ENCODE measurements at places on chromosomes 12 and 14.

DNA sequence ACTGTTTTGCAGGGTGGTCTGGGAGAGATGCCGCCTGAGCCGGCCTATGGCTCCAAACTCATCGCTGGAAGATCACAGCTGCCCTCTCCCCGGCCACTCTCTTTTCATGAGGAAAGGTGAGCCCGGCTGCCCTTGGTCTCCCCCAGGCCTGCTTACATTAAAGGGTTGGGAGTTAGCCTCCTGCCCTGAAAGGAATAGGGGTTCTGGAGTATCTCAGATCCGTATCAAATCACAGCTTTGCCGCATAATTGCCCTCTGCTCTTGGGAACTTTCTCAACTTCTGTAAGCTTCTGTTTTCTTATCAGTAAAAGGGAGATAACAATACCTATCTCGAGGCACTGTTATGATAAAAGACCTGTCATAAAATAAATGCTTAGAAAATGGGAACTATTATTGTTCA, 17.6 kb downstream of the PHLDA1 start:
- DNase-seq, result no peak

DNA sequence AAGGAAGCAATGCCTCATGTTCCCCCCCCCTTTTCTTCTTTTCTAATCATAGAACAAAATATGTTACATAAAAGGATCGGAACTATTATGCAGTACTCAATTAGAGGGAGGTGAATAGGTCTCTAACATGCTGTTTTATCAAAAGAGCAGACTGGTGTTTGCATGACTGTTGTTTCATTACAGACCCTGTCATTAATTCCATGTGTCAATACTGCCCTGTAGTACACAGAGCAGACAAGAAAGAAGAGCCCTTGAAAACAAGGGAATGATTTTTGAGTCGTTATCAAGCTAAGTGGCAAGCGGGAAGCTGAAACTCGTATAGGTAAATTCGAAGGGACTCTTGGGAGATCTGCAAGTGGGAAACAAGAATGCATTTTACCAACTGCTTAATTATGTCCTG, 76.9 kb upstream of the TMEM263 start:
- DNase-seq, result no peak

DNA sequence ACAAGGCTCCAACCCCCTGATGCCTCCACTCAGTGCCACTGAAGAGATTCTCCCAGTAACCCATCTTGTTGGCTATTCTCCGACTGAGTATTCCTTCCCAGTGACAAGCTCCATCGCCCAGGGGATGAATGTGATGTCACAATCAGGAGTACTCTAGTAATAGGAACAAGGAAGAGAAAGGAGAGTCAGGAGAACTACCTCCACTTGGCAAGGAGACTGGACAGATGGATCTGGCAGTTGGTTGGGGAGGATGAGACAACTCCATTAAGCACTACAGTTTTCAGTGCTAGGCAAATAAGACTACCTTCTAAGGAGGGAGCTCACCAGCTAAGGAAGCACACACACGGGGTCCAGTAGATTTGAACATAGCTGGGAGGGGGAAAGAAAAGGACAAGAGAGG, 5.3 kb downstream of the RNF41 start:
- DNase-seq, result no peak

GRCh38 chr12:71071536-71072097, 86.2 kb downstream of the TSPAN8 start:
- DNase-seq, result no peak

DNA sequence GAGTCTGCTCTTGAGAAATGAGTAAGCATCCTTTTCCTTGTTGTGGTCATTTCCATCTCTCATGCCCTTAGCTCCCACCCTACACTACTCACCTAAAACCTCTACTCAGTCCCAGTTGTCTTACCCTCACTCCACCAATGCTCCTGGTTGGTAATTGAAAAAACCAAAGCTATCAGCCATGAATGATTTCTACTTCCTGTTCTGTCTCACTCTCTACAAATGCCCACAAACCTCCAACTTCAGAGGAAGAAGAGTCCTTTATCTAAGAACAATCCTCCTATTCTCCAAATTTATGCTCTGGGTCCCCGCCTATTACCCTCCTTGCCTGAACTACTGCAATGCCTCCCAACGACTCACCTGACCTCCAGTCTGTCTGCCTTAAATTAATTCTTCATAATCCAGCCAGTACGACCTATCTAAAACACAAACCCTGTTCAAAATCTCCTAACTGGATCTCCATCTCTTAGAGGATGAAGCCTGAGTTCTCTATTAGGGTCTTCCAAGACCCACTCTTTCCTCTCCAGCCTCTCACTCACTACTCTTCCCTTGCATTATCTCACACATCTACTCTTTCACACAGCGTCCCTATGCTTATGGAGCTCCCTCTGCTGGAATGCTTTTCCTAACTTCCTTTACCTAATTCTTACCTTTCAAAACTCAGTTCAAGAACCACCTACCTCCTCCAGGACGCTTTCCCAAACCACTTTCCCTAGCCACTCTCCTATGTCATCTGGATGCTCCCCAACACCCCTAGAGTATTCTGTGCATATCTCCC, 2.2 kb downstream of the DHRS1 start:
- no peak for DNase-seq

DNA sequence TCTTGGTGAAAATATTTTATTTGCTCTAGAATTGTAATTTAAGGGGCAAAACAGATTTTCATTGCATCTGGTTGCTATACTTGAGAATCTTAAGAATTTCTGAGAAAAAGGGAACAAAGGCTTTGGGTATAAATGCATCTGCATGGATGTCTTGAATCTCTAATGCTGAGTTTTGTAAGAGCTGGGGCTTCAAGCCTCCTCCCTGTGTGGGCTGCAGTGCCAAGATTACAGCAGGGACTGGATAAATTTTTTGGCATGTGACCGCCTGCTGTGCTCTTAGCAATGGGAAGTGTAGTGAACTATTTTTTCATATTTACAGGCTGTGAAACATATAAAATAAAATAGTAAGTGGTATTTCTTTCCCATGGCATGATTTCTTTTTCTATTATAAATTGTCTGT, 70.0 kb downstream of the SLC38A6 start:
- no peak for DNase-seq
